ENCODE measurements at places on chromosomes 2 and 18.

DNA sequence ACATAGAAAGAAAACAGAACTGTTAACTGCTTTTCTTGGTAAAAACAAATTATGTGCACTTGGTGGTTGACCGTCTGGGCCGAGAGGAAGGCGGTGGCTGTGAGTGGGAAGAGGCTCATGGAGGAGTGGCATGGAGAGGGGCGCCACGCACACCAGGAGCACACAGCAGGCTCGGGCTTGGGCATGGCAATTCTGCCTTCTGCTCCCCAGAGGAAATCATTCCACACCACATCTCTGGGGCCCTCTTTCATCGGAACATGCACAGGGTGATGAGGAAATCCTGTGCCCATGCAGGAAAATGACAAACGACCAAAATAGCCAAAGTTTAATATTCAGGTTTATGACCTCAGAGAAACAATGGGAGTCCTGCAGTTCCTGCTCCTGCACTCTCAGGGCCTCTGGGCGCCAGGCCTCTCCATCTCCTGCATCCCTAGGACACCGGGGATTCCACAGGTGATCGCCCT lies 26.4 kb downstream of the WDFY1 start:
- DNase-seq = peak; percentile 58

GRCh38 chr2:112794131-112794733 lies 9.9 kb upstream of the IL1A start:
- DNase-seq = no peak

GRCh38 chr2:54665436-54665856 lies 58.0 kb upstream of the EML6 start:
- peak; percentile 13 for DNase-seq

- no peak for DNase-seq
These were observed 79.8 kb upstream of the MC4R start for GRCh38 chr18:60452421-60452820.

DNA sequence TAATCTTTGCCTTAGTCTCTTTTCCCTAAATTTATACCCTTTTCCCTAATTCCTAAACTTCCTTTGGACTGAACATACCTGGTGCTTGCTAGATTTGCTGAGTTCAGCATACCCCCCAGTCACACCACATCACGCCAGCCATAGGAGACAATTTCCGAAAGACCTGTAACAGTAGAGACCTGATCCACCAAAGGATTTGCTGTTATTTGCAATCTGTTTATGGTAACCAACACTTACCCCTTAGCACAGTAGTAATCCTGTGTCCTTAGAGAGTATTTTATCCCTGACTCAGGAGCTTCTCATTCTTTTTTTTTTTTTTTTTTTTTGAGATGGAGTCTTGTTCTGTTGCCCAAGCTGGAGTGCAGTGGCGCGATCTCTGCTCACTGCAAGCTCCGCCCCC lies 8.6 kb downstream of the PSMG2 start:
- DNase-seq = no peak

GRCh38 chr2:187567126-187567525 lies 12.9 kb upstream of the TFPI start:
- no peak for DNase-seq

DNA sequence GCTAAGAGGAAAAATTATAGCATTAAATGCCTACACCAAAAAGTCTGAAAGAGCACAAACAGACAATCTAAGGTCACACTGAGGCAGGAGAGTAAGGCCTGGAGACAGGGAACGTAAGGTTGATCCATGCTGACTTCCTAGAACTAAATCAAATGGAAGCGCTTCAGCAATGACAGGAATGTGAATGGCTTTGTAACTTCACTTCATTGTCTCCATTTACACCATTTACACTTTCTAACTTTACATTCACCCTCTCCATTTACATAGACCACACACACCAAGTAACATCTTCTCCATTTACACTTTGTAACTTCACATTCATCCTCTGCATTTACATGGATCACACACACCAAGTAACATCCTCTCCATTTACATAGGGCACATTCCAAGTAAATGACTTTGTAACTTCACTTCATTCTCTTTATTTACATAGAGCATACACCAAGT lies 103.1 kb upstream of the SPATS2L start:
- DNase-seq = no peak

- DNase-seq = no peak
These were observed 48.4 kb downstream of the DCDC2C start for GRCh38 chr2:3751806-3752205.

DNA sequence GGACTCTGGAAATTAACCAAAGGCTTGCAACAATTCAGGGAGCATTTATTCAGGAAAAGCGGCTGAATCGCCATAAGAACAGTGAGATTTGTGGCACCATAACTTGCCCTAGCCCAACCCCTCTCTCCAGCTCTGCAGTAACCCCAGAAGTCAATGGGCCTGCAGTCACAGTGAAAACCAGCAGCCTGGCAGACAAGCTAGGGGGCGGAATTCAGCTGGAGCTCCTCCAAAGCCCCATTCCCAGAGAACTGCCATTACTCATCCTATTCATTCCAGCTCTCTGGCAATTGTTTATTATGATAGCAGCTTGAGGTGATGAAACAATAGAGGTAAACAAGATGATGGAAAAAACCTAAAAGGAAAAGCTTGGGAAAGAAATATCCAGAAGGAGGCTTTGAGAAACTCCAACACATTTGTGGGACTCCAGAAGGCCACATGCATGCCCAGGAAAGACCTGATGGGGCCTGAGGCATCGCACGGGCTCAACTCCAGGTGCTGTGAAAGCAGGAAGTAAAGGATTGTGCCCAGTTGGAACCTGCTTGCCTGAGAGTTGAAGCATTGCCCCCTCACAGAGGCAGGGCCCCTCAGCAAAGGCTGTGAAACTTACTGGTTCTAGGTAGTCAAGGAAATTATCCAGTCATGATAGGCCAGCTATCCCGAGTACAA lies 126.7 kb downstream of the TWIST2 start:
- DNase-seq = no peak

DNA sequence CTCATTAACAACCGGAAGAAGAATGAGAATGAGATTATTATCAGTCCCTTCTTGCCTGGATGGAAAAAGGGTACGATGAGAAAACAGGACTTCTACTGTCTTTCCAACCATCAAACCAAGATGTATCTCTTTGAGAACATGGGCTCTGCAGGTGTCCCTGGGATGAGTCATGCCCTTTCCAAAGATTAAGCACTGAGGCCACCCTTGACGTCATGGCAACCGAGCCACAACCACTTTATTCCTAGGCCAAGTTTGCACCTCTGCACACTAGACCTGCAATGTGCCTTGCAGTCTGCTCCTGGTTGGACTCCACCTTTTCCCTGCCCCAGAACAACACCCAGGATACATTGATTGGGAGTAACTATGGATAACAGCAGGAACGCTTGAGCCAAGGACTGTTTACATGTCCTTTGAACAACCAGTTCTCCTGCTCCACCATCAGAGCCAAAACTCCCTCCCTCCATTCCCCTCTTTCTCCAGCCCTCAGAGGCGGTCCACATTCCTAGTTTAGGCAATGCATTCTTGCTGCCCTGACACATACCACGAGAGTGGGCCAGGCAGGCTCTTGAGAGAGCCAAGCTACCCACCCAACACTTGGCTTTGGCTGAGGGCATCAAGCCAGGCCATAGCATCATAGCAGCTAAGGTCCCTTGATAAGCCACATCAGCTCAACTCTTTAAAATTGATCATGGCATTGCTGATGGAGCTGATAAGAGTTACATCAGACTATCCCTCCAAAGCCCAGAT lies 310.7 kb downstream of the TNS1 start:
- no peak for DNase-seq

- no peak for DNase-seq
These were observed 269.7 kb upstream of the DCC start for GRCh38 chr18:52070291-52070756.

DNA sequence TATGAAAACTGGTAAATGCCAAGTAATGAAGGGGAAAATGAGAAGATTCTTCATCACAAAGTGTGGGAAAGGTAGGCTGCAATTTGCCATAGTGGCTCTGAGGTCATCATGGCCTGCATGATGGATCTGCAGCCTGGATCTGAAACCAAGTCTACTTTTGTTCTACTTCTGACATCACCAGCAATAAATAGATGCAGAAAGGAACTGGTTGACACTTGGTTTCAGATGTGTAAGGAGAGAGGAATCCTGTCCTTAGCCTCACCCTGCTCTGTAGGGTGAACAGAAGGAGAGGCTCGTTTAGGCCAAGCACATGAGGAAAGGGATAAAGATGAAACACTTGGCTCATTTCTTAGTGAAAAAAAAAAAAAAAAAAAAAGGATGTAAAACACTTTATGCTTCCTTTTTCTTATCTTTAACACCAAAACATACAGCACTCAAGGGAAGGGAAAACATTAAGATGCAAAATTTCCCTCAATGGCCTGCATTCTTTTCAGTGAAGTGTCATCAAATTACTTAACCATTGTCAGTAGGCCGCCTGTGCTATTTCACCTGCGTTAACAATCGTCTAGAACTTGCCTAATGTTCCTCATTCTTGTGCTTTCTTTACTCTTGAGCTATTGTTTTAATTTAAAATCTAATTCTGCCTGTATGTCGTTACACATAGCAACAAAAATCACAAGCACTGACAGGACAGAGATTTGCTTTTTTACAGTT lies 3.9 kb downstream of the NEB start:
- no peak for DNase-seq

GRCh38 chr18:67282796-67283195 lies 233.7 kb downstream of the DSEL start:
- no peak for DNase-seq

- DNase-seq = peak; percentile 12
These were observed 213.4 kb upstream of the GATA6 start for GRCh38 chr18:21955757-21956652.

DNA sequence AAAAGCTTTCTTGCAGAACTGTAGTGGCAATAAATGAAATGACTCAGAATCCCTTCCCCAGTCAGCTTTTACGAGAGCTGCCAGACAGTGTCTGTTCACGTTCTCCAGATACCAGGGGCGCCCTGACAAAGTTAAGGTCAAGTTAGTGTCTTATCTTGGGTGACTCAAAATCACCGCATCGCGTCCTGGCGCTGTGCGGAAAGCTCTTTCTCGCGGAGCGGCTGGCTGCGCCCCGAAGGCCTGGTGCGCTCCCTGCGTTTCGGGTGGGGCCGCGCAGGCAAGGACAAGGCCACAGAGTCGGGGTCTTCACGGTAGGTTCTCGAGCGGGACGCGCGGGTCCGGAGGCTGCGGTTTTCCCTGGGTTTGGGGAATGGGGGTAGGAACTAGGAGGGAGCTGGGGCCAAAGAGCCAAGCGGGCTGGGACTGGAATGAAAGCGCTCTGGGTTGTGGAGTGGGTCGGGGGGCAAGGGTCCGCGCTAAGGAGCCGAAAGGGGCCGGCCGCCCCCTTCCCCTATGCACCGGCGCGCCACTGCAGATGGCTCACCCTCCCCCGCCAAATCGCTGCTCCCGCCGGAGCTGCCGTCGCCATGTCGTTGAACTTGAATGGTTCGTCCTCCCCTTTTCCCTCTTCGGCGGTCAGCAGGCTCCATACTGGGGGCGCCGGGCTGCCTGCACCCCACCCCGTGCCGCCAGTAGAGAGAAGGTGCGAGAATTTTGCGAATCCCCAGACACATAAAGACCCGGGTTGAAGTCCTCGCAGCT lies 2.6 kb upstream of the HOXD11 start:
- DNase-seq = no peak

- DNase-seq = no peak
These were observed 305.0 kb upstream of the ERBB4 start for GRCh38 chr2:212843409-212844199.

- DNase-seq = no peak
These were observed 639 bp downstream of the MRO start for GRCh38 chr18:50819027-50819727.

GRCh38 chr2:226300196-226300886 lies 499.3 kb downstream of the IRS1 start:
- DNase-seq = no peak

- no peak for DNase-seq
These were observed 56.9 kb downstream of the COL4A4 start for GRCh38 chr2:227106845-227107759.

DNA sequence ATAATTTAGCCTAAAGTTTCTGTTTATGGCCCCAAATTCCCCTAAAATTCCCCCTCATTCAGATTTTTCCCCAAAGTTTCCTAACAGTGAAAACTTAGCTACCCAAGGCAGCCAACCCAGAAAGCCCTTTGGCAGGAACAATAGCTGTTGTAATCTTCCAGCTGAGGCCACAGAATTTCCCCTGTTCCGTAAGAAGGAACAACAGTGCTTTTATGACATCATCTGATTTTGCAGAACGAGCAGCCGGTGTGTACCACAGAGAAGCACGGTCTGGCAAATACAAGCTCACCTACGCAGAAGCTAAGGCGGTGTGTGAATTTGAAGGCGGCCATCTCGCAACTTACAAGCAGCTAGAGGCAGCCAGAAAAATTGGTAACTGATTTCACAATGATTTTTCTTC lies 6.3 kb downstream of the TNFAIP6 start:
- DNase-seq = peak; percentile 18

GRCh38 chr2:121748202-121748601 lies 7.2 kb upstream of the TSN start:
- no peak for DNase-seq

- DNase-seq = no peak
These were observed 44.8 kb downstream of the NFATC1 start for GRCh38 chr18:79440316-79441110.

- no peak for DNase-seq
These were observed 1.9 kb downstream of the HS6ST1 start for GRCh38 chr2:128316777-128317180.

DNA sequence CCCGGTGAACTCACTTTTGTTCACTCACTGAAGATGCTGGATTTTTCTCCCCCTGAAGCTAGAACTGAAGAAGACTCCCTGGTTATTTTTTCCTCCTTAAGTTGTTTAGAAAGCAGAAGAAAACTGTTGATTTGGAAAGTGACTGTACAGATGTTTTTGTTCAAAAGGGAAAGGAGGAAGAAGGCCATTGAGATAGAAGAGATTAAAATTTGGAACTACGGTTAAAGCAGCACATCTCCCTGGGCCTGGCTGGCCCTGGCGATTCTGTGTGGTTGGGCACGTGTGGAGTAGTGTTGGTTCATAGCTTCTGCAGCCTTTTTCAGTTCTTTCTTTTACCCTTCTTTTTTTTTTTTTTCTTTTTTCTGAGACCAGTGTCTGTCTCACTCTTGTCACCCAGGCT lies 109.2 kb downstream of the MAP4K4 start:
- no peak for DNase-seq

- no peak for DNase-seq
These were observed 206.4 kb downstream of the NBAS start for GRCh38 chr2:15354596-15355366.

DNA sequence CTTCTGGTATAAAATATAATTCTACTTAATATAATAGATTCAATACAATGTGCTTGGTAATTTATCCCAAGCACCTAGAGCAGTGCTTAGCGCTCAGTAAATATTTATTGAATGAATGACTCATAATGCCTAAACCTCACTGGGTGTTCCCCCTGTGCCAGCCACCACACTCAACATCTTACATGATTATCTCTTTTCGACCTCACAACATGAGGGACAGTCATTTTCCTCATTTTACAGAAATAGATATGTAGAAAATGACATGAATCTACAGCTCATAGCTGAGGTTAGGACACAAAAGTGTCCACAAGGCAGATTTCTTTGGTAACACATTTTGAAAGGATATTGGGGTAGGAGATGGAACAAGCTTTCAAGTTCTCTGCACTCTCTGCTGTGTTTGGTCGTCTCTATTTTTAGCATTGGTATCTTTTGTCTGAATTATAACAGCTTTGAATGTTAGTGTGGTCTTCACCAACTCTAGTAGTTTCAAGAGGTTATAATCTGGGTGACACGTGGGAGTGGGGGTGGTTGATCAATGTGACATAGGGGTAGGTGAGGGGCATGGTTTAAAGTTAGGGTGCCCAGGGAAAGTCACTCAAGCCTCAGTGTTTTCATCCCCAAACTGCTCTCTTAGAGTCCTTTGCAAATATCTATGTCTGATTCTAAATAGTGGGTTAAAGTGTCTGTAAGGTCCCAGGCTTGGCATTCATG lies 9.8 kb downstream of the MYOM1 start:
- no peak for DNase-seq

Measured in GDM1 (cell line).